GM19239 (cell line): ENCODE measurements at places on chromosomes 6 and 20.

- DNase-seq: no peak
These were observed 480.8 kb upstream of the JARID2 start for GRCh38 chr6:14765106-14765505.

DNA sequence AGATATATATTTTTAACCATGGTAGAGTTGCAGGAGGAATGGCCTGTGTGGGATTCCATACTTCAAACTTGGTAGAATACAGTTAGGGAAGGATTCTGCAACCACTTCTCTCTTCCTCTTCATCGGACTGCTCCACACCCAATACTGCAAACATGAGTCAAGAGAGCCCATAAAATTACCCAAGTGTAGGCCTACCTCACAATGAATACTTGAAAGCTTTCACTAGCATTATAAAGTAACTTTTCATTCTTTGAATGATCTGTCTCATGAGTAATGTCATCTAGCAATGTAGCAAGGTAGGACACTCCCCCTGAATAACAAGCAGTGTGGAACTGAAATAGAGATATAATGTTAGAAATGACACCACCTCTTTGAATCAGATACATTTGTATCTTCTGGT, 79.4 kb downstream of the FOXC1 start:
- no peak for DNase-seq

DNA sequence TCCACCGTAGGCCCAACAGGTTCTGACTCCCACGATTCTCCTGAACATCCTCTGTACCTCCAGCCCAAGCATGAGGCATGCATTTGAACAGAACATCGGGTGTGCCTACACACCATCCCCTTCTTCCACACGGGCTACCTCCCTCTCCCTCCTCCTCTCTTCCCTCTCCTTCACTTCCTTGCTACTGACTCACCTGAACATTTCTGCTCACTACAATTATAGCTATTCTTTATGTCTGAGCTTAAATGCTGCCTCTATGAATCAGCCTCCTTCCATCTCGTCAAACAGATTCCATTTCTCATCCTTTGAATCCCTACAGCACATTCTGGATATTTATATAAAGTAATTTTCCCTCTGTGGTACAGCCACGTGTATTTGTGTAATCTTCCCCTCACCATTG, 71.4 kb upstream of the MYLIP start:
- DNase-seq: no peak

DNA sequence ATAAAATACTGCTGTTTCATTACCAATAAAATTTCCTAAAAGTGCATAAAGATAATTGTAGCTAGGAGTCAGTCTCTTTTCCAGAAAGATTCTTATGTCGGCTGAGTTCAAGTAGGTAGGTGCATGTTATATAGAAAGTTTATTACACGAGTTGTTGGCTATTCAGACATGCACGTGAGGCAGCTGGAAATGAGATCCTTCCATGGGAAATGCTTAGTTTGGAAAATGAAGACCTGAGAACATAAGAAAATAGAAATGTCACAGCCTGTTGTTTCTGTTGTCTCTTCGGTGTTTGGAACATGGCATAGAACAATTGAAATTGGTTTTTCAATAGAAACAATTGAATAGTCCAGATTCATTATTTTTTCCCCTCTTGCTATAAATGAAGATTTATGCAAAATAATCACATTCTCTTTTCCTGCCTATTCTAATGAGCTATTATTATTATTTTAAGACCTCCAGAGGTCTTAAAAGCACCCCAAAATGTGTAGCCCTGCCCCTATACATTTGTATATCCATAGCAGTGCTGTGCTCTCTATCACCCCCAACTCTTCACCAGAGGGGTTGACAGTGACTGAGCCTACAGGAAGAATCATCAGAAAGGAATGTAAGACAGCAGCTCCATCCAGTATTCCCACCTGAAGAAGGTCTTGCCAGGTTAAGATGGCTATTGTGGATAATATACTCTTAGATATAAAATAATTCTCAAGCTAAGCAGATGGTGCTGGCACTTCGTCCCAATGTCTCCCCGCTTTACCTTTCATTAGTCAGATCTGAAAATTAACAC, 82.2 kb downstream of the ZDHHC14 start:
- no peak for DNase-seq

DNA sequence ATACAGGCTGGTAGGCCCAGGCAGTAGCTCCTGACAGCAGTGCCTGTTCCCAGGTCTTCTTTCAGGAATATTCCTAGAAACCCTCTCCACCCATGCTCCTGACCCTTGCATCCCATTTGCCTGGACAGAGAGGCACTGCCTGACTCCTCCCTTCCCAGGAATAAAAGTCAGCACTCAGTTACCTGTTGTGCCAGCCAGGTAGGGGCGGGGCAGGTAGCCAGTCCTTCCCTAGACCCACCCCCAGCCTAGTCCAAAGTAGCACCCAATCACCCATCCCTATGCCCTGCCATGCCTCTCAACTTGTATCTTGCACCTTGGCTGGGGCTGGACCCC, 129.9 kb downstream of the MRPL14 start:
- DNase-seq: no peak

DNA sequence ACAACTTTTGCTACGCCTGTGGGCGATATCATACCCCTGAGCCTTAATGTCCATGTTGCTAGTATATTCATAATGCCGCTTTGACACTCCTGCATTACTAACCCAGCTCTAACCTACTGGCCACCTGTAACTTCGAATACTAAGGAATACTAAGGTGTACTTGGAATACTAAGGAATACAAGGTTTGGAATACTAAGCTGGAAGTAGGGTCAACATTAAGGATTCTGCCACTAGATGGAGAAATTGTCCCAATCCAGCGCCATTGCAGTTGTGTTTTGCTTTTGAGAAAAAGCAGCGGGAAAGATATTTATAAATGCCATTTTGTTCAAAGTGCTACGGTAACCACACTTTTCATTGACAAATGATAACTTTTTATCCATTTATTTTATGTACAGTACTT, 10.7 kb downstream of the TBXT start:
- no peak for DNase-seq

DNA sequence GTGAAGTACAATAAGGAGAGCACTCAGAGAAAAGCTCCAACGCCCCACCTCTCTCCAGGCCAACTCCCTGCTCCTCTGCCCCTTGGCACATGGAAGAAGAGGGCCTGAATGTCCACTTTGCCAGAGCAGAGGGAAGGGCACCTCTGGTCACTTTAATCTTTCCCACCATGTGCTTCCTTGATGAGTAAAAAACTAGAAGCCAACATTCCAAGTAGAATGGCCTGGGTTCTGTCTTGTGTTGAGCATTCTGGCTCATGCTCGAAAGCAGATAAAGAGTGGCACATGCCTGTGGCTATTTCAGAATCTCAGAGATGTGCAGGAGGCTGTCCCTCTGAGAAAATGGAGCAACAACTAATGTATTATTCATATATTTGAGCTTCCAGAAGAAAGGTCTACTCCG, 177.4 kb upstream of the PLN start:
- no peak for DNase-seq

DNA sequence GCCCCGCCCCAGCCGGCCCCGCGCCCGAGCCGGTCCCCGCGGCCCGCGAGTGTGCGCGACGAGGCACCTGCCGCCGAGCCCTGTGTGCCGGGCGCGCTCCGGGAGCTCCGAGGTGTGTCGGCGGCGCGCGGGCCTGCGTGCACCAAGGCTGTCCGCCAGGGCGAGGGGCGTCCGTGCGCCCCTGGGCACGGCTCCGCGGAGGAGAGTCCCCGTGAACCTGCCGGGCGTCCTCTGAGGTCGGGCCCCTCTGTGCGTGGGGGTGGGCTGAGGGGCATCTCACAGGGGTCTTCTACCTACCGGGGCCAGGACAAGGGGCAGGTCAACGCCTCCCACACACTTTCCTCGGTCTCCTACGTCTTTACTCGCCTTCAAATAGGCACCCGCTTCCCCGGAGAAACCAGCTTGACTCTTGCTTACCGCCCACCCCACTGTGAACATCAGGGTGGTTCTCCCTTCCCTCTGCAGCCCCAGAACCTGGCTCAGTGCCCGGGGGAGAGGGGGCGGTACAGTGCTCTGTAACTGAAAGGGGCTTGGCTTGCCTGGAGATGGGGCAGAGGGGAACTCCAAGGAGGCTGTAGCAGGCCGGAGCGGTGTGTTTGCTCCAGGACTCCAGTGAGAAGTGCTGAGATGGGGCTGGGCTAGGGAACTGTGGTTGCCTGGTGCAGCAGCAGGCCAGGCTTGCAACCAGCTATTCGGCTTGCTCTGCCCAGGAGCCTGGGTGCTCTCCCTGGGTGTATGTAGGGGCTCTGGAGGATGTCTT, at the start of gene SAMD10:
Gene SAMD10, minus strand, starts transcription at position 86 of the 760 bp plus-strand sequence. CDS start 175 bp downstream, outside the sequence.
- peak; percentile 71 for DNase-seq

- no peak for DNase-seq
These were observed 141.3 kb upstream of the MYLIP start for GRCh38 chr6:15987569-15987968.

GRCh38 chr6:96286503-96286902, 235.1 kb upstream of the UFL1 start:
- no peak for DNase-seq

DNA sequence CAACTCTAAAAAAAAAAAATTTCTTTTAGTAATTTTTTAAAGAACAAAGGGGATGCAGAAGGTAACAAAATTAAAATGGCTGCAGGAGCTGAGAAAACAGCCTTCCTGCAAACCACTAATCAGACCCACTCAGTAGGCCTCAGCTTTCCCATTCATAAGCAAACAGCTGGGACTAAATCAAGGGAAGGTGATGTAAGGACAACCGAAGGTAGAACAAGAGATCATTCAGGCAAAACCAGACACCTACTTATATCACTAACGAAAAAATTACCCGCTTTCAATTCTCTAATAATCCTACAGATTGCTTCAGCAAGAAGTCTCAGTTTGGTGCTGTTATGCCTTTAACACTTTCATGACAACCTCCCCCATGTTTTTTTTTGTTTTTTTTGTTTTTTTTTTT, 124.0 kb downstream of the ZMYND8 start:
- no peak for DNase-seq

DNA sequence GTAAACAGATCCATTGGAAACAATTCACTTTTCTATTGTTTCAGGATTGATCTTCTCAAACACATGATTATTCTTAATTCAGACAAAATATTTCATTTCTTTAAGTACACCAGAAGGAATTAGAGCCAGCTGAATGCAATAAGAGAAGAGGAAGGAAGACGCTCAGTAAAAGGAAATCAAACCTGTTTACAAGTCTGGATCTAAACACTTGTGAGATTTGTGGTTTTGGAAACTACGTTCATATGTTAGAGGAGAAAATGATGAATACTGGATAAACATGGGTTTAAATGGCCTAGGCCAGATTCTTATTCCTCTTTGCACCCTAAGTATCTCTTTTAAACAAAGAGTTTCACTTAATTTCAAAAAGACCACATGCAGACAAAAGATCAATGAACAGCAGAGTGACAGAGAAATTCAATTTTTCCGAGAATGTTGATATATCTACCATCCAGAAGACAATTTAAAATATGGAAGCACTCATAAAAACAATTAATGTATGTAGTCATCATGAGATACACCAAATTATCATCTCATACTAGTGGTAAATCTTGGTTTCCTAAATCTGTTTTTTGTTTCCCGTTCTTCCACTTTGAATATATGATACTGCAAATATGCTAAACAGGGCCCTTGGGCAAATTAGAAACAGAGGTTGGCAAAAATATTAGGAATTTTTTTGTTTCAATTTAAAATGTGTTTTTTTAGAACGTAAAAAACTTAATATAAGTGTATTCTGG, 703.5 kb upstream of the CITED2 start:
- DNase-seq: no peak

DNA sequence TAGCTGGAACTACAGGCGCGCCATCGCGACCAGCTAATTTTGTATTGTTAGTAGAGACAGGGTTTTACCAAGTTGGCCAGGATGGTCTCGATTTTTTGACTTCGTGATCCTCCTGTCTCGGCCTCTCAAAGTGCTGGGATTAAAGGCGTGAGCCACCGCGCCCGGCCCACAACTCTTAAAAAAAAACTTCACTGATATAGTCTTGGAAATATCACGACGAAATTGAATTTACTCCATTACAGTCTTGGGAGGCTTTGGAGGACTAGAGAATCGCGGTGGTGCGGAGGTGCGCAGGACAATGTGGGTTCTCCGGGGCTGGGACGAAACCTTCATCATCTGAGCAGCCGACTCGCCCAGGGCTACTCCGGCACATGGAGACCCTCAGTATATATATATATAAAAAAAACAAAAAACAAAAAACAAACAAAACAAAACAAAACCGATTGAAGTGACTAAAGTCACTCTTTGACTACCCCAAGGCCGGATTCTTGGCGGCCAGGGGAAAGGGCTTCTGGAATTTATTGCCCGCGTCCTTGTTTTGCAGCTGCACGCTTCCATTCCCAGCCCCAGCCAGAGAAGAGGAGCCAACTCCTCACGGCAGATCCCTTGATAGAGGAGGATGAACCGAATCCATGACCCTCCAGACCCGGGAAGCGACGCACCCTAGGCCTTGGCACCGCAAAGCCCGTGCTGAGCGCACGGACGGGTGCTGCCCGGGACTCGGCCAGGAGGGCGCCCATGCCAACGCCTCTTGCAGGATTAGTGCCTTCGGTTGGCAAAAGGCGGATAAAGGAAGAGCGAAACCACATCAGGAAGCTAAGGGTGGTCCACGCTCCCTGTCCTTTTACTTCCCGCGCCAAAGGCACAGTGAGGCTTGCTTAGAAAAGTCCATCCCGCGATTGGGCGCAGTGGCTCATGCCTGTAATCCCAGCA, 1.7 kb upstream of the GCM2 start:
- DNase-seq: no peak

GRCh38 chr20:1707588-1708449, 50.2 kb upstream of the SIRPG start:
- no peak for DNase-seq

DNA sequence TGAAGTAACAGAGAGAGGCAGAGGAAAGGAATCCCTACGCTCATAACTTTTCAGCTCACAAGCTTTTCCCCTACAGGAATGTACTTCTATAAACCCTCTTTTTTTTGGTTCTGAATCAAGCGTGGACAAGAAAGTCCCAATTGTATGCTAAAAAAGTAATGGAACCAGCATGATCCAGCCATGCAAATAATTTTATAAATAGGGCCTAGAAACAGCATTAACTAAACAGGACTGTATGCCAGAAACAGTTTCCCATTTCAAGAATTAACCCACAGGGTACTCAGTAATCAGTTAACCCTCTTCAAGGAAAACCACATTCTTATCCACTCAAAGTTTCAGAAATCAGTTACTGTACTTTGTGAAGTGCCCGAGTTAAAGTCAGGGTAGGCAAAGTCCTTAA, 87.0 kb upstream of the HMGCLL1 start:
- no peak for DNase-seq

- no peak for DNase-seq
These were observed 167.4 kb downstream of the MBOAT1 start for GRCh38 chr6:20044883-20045282.

DNA sequence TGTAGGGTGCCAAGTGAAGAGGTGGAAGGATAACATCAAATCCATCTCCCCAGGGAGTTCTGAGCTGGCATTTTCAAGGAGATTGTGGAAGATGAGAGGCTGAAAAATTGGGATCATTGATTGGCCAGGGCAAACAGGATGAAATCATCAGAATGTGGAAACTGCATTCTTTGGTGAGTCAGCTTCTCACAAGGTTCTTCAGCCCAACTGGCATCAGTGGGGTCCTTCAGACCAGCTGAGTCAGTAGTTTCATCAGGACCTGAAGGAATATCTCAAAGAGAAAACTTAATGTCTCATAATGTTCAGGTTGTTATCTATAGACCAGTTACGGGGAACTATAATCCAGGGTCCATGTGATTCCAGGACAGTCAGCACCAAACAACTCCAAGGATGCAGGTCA, 195.8 kb downstream of the HAO1 start:
- no peak for DNase-seq
